ENCODE measurements at places on chromosomes 4 and X. TPM values are rescaled to one million over a fixed set of nuclear protein-coding genes. Genes with fewer than 3 reads are reported as not detected.
A peak's percentile ranks its signal among the peaks of the same experiment; 100 is the strongest.

Gene TAF9B
- polyA plus RNA-seq: 21.1 TPM

Gene UPF3B
- 5.5 TPM for polyA plus RNA-seq

Gene FAM47A
- polyA plus RNA-seq: not detected

Gene HSFX4
- not detected for polyA plus RNA-seq

DNA sequence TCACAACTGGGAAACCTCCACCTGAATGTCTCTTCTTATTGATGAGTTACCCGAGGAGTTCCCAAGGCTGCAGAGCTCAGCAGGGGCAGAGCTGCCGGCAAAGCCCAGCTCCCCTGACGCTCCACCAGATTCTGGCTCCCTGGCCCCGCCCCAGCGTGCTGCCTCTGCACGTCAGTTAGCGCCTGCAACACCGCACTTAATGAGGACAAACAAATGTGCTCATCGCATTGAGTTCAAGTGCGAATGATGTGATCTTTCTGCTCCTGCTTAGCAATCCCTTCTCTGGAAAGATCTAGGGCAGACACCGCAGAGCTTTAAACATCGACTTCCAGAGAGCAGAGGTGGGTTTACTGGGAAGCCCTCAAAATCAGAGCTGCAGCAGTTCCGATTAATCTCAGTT, 55.5 kb upstream of the FBXW7 start:
- DNase-seq: no peak

DNA sequence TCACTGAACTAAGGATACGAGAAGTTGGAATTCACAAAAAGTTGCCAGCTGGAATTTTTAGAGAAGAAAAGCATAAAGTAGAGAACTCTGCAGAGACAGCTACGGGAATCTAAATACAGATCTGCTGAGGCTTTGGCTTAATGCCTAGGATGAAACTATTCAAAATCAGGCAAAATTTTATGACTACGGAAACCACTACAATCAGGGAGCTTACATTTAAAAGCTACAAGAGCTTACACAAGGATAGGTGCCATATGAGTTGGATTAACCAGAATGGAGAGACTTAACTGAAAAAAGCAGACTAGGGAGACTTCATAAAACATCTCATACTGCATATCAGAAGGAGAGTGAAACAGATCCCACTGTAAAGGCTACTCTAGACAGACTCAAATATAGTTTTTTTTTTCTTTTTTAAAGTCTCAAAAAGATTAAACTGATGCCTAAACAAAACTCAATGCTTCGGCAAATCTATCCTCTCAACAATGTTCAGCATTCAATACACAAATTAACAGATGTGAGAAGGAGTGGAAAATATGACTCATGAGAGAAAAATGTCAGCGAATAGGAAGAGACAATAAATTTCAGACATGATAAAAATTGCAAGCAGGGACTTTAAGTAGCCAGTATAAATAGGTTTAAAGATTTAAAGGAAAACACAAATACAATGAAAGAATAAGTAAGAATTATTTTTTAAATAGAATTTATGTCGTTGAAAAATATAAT, 586.1 kb downstream of the FSTL5 start:
- DNase-seq: peak; percentile 90

Gene MEPE
- polyA plus RNA-seq: not detected

Gene GPRIN3
- 0.01 TPM for polyA plus RNA-seq

DNA sequence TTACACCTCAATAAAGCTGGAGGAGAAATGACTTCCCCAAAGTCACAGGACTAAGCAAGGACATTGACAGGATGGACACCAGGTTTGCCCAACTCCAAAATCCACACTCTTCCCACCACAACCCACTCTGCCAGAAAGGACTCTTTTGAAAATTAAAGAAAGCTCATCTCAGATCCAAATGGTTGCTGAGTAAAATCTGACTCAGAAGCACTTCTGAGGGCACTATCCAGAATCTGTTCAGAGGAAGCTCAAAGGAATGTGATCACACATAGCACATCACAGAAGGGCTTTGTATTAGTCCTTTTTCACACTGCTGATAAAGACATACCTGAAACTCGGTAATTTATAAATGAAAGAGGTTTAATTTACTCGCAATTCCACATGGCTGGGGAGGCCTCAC, 155.5 kb downstream of the RAB28 start:
- no peak for DNase-seq

DNA sequence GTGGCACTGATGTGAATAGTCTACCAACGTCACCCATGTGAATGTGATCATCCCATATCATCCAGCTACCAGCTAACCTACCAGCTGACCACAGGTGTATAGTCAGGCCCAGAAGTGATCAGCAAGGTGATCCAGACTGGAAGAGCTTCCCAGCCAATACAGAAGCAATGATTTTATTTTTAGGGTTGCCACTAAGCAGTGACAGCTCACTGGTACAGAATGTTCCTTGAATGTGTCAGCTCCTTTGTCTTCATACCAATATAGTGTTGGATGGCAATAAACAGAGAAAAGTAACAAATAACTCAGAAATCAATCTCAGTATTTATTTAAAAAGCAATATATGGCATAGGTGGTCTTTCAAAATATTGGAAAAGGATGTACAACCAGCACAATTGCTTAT, 361.8 kb upstream of the CPEB2 start:
- no peak for DNase-seq

- DNase-seq: no peak
Observed at GRCh38 chrX:101485212-101485949, at the start of gene ARMCX4. ARMCX4 (plus strand) TSS chrX:101485456; CDS start chrX:101488590, 3,134 bp downstream.

Gene ARMCX6
- polyA plus RNA-seq: 64.4 TPM

- DNase-seq: no peak
Observed at GRCh38 chr4:60432911-60433310, 767.2 kb upstream of the ADGRL3 start.

Gene COL25A1
- 0.09 TPM for polyA plus RNA-seq

Gene TBC1D9
- polyA plus RNA-seq: 12.0 TPM

- DNase-seq: no peak
Observed at GRCh38 chr4:112951362-112952312, 97.8 kb upstream of the ANK2 start.

DNA sequence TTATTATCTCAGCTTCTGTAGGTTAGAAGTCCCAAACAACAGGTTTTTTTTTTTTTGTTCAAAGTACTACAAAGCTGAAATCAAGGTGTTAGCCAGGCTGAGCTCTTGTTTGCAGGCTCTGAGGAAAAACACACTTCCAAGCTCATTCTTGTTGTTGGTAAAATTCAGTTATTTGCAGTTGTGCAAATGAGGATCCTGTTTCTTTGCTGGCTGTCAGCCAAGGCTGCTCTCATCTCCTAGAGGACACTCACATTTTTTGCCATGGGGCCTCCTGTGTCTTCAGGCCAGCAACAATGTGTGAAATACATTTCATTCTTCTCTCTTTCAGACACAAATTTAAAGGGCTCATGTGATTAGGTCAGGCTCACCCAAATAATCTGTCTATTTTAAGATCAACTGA, 60.3 kb upstream of the HSD17B10 start:
- DNase-seq: no peak

DNA sequence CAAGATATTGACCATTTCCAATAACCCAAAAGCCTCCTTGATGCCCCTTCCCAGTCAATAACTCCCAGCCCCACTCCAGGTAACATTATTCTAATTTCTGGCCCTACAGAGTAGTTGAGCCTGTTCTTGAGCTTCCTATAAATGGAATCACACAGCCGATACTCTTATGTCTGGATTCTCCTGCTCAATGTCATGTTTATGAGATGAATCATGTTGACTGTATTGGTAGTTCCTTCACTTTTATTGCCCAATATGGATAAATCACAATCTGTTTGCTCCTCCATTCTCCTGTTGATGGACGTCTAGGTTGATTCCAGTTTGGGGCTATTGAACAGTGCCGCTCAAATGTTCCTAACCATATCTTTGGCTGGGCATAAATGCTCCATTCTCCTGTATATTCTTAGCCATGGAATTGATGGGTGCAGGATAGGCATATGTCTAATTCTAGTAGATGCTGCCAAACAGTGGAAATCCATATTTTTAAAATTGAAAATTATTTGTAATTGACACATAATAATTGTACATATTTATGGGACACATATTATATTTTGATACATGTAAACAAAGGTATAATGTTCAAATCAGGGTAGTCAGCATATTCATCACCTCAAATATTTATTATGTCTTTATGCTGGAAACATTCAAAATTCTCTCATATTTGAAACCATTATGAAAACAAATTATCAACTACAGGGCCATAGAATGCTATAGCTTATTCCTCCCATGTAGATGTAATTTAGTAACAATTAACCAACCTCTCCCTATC, 40.5 kb upstream of the SLC2A9 start:
- no peak for DNase-seq

GRCh38 chr4:165433529-165433928, 54.7 kb downstream of the CPE start:
- DNase-seq: no peak

DNA sequence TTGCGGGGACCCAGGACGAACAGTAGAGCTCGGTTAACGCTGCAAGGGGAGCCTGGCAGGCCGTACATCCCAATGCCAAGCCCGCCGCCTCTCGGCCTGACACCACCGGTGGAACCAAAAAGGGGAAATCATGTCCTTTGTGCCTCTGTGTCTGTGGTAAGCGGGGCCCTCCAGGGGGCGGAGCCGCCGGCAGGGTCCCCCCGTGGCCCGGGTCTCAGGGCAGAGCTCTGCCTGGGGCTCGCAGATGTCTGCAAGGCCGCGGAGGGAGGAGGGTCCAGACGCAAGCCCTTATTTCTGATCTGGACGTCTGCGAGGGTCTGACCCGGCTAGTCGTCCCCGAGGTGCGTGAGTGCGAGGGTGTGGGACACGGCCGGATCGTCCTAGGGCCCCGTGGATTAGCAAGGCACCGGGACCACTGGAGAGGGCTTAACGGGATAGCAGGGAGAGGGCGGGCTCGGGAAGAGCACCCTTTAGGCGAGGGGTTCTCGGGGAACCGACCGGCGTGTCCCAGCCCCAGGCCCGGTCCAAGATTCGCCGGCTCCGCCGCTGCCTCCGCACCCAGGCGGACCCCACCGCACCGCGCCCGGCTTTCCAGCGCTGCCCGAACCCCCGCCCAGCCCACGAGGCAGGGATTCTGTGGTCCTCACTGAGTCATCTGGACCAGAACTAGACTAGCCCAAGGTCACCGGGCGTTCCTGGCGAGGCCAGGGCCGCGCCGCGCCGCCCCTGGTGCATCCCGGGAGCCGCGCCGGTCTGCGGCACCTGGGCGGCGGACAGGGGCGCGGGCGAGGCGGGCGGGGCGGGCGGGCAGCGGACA, 863 bp upstream of the FAM193A start:
- no peak for DNase-seq

Gene FREM3
- not detected for polyA plus RNA-seq

DNA sequence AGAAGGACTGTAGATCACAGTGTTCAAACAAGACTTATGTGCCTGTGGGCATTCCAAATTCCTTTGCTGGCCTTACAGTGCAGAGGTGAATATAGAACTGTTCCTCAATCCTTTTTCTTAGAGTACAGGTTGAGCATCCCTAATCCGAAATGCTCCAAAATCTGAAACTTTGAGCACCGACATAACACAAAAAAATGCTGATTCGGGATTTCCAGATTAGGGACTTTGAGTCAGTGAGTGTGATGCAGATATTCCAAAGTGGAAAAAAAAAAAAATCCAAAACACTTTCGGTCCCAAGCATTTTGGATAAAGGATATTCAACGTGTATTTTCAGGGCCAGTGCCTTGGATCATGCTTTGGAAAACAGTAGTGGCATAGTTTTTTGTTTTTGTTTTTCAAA, 9.2 kb downstream of the SMS start:
- DNase-seq: no peak

GRCh38 chrX:41019041-41019392, 66.2 kb upstream of the USP9X start:
- no peak for DNase-seq

GRCh38 chrX:151346931-151347543, 50.0 kb upstream of the VMA21 start:
- DNase-seq: no peak

DNA sequence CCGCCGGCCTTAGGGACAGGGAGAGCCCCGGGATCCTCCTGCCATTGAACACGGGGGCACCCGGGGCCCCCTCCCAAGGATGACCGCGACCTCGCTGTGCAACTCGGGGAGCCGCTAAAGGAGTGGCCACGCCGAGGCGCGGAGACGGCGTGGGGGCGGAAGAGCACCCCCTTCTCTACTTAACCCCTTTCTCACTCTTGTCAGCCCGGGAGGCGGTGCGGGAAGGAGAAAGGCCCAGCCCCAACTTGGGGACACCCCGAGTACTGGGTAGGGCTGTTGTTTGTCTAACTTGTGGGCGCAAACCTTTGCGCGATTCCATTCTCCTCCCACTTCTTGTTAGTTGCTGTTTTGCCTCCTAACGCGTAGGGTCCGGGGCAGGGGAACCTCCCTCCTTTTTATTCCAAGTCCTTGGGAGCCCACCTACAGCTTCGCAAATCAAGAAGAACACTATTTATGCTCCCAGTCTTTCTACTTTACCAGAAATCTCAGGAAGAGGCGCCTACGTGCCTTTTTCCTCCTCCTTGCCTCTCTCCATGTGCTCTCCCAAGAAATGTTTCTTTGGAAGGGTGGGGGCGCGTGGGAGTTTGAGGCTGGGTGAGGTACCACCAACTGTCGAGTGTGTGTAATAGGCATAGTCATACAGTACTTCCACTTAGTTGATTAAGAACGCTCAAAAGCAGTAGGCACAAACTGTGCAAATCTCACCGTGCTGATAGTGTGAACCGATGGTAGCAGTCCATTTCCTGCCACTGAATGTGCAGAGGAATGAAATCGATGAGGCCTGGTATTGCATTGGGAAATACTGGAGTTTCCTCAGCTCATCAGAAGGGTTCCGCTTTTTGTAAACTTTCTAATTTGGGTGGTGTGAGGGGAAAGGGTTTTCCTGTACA, 813 bp downstream of the DIAPH2 start:
- no peak for DNase-seq

Gene NAA11
- not detected for polyA plus RNA-seq

GRCh38 chrX:72393836-72394517, 88.3 kb upstream of the CITED1 start:
- no peak for DNase-seq

Data from BJ (cell line).